AG04450 (cell line): ENCODE measurements at places on chromosomes 6 and 20.

DNA sequence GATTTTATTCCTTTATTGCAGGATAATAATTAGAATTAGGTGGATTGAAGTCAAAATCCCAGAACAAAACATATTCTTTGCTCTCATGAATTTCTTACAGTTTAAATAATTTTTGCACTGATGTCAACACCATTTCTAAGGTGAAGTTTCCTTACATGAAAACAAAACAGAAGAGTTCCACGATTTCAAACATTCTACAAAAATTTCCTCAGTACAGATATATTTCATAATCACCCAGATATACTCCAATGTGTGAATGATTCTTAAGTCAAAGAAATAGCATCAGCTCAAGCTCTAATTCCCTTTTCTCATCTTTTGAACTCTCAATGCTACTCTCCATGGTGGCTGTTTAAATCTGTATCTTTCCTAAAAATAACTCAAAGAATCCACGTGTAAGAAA, 39.5 kb upstream of the THBS2 start:
- no peak for DNase-seq

GRCh38 chr6:75446241-75446880, 47.2 kb downstream of the FILIP1 start:
- DNase-seq, result no peak

DNA sequence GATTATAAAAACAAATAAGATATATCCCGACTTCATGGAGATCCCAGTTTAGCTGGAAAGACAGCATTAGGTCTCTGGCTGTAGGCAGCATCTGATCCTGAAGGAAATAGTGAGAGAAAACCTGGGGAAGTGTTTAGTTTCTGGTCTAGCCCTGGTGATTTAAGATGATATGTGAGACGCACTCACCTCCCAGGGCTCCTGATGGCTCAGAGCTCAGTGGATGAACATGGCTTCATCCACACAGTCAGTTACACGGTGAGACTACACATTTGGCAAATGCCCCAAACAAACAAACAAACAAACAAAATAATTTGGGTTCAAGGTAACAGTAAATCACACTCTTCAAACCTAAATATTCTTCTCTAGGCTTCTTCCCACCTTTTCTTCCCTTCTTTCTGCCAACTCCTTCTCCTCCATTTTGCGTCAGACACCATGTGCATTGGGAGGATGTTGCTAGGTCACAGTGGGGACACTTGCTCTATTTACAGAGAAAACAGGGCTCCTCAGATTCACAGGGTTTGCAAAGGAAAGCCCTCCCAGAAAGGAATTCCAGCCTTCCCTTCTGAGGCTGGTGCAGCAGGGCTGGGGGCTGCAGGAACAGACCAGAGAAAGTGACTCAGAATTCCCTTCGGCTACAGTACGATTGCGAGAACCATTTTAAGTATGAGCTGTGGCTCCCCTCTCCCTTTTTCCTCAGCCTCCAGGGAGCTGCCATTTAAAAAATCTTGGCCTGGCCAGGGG, 59.6 kb upstream of the SALL4 start:
- no peak for DNase-seq

DNA sequence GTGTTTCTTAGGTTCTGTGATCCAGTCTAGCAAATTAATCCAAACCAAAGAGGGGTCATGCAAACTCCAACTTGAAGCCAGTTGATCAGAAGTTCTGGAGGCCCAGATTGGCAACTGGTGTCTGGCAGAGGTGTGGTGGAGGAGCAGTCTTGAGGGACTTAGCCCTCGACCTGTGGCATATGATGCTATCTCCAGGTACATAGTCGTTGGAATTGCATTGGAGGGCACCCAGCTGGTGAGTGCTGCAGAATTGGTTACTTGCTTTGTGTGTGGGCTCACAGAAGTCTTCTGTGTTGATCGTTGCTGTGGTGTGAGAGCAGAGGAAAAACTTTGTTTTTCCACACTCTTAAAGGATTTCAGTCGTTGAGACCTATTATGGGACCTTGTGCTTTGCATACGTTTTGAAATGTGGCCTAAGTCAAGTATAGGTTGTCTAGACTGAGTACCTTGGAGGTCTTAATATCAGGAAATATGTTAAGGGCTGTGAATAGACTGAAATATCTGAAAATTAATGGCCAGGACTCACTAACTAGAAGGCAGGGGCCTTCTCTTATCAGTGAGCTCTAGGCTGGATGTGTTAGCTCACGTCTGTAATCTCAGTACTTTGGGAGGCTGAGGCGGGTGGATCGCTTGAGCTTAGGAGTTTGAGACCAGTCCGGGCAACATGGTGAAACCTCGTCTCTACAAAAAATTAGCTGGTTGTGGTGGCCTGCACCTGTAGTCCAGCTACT, 7.8 kb downstream of the PANK2 start:
- no peak for DNase-seq

GRCh38 chr6:141117874-141118273, 1014.9 kb upstream of the GJE1 start:
- no peak for DNase-seq

- DNase-seq, result no peak
Observed at GRCh38 chr20:25859649-25860530, 163.2 kb upstream of the ZNF337 start.

- no peak for DNase-seq
Observed at GRCh38 chr20:19858466-19859371, 100.7 kb downstream of the RIN2 start.

GRCh38 chr6:42916288-42916687, 435 bp downstream of the PTCRA start:
- DNase-seq, result no peak

- DNase-seq, result no peak
Observed at GRCh38 chr6:75551367-75551952, 50.2 kb upstream of the SENP6 start.

GRCh38 chr20:58097429-58097828, 131.0 kb downstream of the ANKRD60 start:
- no peak for DNase-seq

DNA sequence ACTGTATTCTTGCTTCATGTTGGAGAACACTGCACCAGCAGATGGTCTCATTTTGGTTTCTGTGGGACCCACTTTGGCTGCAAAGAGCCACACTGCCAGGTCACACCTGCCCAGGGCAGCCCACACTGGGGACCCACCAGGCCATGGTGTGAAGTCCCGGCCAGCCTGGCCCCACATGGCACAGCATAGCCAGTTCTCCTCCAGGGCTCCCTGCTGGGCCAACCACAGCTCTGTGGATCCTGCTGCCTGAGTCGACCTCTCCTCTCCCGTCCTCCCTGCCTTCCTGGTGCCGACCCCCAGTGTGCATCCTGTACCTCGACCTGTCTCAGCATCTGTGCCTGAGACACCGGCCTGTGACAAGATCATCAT, 3.0 kb downstream of the ARFRP1 start:
- no peak for DNase-seq

GRCh38 chr6:79468587-79468986, 68.6 kb downstream of the LCA5 start:
- no peak for DNase-seq

GRCh38 chr20:4788314-4788713, 66.6 kb downstream of the PRND start:
- DNase-seq, result no peak

- no peak for DNase-seq
Observed at GRCh38 chr6:100346828-100347227, 117.9 kb downstream of the SIM1 start.

GRCh38 chr20:19501476-19502115, 256.5 kb upstream of the RIN2 start:
- DNase-seq, result no peak

GRCh38 chr6:1263039-1263849, 48.7 kb upstream of the FOXQ1 start:
- no peak for DNase-seq

GRCh38 chr6:46293641-46294316, 123.0 kb upstream of the ENPP5 start:
- no peak for DNase-seq

DNA sequence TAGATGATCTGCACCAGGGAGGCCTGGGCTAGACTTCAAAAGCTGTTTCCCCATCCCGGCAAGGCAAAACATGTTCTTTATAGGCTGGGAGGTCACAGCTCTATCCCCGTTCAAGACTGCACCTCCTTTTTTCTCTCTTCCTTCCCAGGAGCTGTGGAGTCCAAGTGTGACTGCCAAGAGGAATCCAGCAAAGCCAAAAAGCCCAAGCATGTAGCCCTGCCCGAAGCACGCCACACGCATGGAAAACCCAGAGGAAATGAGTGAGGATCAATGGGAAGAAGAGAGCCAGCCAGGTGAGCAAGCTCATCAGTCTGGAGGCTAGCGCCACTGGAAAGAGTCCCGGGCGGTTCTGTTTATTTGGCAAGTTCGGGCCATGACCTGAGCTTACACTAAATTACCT, 240.4 kb downstream of the PRL start:
- no peak for DNase-seq

- no peak for DNase-seq
Observed at GRCh38 chr6:134346932-134347545, 29.1 kb upstream of the SGK1 start.

- DNase-seq, result peak; percentile 74
Observed at GRCh38 chr6:17021539-17021889, 80.3 kb upstream of the STMND1 start.

DNA sequence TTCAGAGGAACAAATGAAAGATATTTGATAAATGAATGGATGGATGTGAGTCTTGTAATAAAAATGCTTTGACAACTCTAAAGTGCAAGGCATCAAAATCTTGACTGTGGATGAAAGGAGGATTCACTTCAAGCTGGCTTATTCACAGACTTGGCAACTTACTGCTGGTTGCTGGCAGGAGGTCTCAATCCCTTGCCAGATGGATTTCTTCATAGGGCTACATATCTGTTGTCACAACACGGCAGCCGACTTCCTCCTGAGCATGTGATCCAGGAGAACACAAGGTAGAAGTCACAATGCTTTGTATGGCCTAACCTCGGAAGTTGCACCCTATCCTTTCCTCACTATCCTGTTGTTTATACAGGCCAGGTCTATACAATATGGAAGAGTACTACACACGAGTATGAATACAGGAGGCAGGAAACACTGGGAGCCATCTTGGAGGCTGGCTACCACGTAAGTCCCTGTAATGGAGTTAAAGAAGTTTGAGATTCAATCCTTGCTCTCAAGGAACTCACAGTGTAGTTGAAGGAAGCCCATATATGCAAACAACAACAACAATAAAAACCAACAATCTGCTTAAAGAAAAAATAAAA, 97.9 kb downstream of the ID4 start:
- no peak for DNase-seq

GRCh38 chr6:151757506-151757955, 50.0 kb upstream of the ESR1 start:
- DNase-seq, result no peak

- DNase-seq, result no peak
Observed at GRCh38 chr6:52712136-52712535, 41.2 kb downstream of the TMEM14A start.

DNA sequence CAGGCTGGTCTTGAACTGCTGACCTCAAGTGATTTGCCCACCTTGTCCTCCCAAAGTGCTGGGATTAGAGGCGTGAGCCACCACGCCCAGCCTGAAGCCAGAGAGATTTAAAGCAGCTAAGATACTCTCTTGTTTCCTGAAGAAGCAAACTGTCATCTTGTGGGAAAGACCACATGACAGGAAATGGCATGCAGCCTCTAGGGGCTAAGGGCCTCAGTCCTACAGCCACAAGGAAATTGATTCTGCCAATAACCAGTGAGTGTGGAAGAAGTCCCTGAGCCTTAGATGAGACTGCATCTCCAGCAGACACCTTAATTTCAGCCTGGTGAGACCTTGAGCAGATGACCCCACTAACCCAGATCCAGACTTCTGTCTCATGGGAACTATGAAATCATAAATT, 40.9 kb downstream of the KIZ start:
- DNase-seq, result no peak

GRCh38 chr20:52410182-52410647, 218.6 kb upstream of the ZFP64 start:
- no peak for DNase-seq

GRCh38 chr6:110809792-110810191, 5.5 kb downstream of the CDK19 start:
- DNase-seq, result no peak

DNA sequence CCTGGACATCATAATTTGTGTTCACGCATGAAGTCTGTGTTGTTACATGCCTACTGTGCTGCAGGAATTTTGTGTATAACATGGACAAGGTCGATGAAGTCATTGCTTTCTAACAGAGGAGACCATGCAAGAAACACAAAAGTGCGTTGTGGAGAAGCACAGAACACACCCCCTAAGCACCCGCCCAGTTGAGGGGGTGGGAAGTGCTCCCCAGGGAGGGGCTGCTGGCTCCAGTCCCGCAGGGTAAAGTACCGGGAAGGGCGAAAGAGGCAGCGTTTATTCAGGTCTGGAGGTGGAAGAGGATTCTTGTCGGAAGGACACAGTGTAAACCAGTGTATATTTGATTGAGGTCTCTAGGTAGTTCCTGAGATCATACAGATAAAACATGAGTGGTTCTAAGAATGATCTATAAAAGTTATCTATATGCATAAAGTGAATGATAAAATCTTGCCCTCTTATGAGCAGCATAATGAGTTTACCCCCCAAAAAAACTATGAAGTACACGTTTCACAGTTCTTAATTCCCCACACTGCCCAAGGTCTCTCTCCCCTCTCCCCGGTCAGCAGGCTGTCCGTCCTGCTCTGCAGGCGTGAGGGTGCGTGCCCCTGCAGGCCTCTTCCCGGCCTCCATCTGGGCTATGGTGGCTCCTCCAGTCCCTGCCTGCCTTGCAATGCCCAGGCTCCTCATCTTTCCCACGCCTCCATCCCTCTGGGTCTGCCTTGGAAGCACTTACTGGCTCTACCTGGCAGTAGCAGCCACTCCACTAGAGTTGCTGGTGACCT, 159.7 kb downstream of the THBS2 start:
- no peak for DNase-seq
